ENCODE measurements at places on chromosomes 1 and 21.

GRCh38 chr1:231801042-231801585, 174.5 kb downstream of the DISC1 start:
- no peak for DNase-seq

DNA sequence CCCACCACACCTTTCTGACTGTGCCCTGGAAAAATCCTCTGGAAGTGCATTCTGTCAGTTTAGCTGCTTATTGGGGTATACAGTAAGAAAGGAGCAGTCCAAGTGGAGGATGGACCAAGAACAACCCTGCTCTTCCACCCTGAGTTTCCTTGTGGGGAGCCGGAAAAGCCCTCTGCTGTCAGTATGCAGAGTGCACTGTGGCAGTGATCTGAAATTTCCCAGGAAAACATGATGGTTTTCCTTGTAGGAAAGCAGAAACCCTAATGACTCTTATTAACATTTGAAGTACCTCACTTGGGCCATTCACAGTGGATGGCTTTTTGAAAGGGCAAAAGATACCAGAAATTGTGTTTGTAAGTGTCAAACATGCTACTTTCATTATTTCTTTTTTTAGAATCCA, 20.5 kb downstream of the ELAVL4 start:
- DNase-seq: no peak

- DNase-seq: no peak
These were observed 9.8 kb upstream of the CAMTA1 start for GRCh38 chr1:6775261-6776043.

DNA sequence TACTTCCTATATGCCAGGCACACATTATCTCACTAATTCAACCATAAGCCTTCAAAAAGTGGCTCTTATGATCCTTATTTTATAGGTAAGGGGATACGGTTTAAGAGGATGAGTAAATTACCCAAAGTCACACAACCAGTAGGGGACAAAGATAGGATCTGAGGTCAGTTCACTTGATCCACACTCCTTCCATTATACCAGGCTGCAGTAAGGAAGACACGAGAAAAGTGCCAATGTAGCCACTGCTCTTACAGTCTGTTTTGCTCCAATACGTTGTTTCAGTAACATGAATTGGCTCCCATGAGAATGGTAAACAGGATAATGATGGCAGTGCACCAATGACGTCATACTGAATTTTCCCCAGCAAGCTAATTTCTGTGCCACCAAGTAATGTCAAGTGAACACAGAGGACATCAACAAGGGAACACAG, 15.4 kb upstream of the GUCA2A start:
- no peak for DNase-seq

GRCh38 chr1:167654975-167655575, 25.0 kb downstream of the RCSD1 start:
- no peak for DNase-seq

- DNase-seq: no peak
These were observed 3.2 kb downstream of the PBXIP1 start for GRCh38 chr1:154952664-154953063.

Measured in ACHN (cell line).